Skin of body (tissue), 3 donors: ENCODE measurements at places on chromosomes 7 and 10.

GRCh38 chr10:70829543-70829942 lies 13.8 kb downstream of the SGPL1 start:
- no peak for DNase-seq

GRCh38 chr10:79207726-79208125 lies 139.0 kb downstream of the ZMIZ1 start:
- DNase-seq: no peak

- DNase-seq: no peak
Observed at GRCh38 chr7:73354821-73355220, 26.9 kb downstream of the FKBP6 start.

DNA sequence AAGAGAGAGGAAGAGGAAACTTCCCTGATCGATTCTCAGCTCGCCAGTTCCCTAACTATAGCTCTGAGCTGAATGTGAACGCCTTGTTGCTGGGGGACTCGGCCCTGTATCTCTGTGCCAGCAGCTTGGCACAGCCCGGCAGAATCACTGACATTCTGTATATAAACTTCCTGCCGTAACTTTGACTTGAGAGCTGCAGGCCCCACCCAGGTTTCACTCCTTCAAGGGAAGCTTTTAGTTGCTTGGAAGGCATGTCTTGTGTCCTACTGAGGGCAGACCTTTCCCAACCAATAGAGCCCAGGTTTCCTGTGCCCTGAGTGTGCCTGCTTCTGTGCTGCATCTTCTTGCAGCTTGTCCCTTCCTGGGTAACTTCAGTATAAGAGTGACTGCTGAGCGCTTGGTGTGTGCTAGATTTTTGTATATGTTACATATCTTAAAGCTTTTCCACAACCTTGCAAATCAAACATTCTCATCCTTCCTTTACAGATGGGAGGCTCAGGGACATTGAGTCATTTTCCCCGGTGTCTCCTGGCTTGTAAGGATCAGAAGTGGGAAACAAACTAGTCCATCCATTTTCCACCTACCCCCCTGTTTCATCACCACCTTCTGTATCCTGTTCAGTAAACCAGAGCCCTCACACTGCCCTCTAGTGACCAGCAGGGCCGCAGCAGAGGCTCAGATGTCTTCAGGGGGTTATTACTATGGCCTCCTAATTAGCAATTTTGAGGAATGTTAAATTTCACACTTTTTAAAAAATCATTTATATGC lies 225.2 kb upstream of the PRSS58 start:
- no peak for DNase-seq

GRCh38 chr7:107450970-107451369 lies 18.9 kb upstream of the GPR22 start:
- no peak for DNase-seq

DNA sequence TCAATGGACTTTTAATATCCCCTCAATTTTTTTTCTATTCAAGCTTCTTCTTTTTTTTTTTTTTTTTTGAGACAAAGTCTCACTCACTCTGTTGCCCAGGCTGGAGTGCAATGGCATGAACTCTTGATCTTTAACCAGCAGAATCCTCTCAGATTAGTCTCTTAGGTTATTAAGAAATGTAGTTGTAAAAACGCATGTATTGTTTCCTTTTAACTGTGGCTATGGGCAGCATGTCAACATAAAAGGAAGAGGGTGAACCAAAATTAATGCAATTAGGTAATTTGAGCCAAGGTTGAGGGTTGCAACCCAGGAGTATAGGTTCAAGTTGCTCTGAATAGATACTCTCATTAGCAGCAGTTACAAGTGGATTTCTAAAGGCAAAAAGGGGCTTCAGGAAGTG lies 4.3 kb upstream of the GSTO1 start:
- no peak for DNase-seq

DNA sequence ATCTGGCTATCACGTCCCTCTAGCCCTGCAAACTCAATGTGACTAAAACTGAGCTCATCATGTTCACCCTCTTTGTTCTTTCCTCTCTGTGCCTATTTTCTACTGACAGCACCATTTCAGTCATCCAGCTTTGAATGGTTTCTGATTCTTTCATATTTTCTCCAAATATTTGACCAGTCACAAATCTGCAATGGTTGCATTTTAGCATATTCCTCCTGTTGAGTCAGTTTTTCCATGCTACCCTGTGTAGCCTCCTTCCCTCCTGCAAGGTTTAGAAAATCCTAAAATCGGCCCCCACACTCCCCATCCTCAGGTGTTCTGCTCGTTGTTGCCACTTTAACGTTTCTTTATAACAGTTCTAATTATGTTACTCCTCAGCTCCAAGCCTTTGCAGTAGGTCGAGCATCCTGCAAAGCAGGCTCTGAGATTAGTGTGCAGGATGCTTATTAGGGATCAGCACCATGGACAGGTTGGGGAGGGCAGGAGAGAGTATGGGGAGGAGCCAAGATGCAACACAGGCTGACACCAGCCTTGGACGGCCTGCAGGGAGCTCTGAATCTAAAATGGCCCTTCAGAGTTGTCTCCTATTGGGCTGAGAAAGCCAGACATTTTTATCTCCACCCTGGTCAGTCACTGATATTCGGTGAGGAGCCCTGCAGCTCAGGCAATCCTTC lies 531.0 kb upstream of the COBL start:
- DNase-seq: no peak

- DNase-seq: no peak
Observed at GRCh38 chr7:26574476-26574875, 282.8 kb downstream of the SNX10 start.

DNA sequence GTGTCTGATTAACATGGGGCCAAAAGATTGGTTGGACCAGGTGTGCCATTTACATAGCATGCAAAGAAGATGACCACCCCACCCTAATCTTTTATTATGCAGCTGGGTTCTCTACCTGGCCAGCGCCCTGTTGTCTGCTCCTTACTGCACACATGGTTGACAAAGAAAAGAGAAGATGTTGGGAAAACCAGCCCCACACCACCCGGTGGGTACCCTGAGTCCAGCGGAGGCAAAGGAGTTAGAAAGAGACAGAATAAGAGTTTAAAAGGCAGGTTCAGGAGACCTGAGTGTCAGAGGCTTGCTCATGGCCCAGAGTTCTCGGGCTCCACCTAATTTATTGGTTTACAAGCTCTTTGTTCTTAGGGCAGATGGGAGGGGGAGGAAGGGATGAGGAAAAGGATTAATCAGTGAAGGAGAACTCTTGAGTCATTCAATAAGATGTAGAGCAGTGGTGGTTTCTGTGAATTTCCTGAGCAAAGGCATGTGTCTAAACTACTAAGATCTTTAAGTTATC lies 24.1 kb upstream of the ABCA13 start:
- no peak for DNase-seq

DNA sequence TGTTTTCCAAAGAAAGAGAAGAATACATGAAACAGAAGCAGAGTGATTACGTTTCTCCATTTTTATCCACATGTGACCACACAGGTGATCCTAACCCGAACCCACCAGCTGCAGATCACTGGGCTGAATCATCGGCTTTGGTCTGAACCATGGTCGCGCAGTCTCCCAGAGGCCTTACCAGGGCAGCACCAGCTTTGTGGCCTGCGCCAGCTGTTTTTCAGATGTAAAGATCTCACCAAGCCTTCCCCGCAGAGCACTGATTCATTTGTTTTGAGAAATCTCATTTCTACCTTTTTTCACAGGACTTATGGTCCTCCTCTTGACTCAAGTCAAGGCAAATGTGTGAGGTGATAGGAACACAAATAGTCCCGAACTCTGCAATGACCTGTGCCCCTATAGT lies 207.0 kb upstream of the PPP2R2D start:
- DNase-seq: no peak

- no peak for DNase-seq
Observed at GRCh38 chr7:93923942-93924341, 2.4 kb downstream of the GNG11 start.

- DNase-seq: no peak
Observed at GRCh38 chr7:73718438-73718881, 1.0 kb downstream of the STX1A start.

DNA sequence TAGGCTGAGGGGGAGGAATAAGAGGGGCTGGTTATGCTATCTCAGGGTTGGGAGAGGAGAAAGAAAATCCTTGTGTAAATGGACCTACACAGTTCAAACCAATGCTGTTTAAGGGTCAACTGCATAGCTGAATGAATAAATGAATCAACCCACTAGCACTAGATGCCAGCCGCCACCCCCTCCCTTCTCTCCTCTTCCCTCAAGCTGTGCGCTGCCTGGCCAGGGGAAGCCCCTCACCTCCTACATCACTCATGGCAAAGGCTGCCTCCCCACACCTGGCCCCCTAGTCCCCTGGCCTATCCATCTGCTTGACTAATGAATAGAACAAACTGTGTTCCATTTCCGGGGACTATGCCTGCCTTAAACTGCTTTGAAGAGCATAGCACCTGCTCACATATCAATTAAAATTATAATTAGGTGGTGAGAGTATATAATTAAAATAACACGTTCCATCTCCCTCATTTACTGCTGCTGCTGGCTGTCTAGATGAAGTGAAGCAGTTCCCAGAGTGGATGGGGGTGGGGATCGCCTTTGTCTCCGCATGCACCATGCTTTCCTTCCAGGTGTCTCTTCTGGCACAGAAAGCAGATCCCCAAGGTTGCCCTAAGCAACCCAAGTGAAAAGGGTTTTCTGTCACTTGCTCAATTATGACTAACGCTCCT lies 32.6 kb downstream of the GRID1 start:
- DNase-seq: no peak

GRCh38 chr7:113875224-113875623 lies 43.6 kb downstream of the PPP1R3A start:
- no peak for DNase-seq

DNA sequence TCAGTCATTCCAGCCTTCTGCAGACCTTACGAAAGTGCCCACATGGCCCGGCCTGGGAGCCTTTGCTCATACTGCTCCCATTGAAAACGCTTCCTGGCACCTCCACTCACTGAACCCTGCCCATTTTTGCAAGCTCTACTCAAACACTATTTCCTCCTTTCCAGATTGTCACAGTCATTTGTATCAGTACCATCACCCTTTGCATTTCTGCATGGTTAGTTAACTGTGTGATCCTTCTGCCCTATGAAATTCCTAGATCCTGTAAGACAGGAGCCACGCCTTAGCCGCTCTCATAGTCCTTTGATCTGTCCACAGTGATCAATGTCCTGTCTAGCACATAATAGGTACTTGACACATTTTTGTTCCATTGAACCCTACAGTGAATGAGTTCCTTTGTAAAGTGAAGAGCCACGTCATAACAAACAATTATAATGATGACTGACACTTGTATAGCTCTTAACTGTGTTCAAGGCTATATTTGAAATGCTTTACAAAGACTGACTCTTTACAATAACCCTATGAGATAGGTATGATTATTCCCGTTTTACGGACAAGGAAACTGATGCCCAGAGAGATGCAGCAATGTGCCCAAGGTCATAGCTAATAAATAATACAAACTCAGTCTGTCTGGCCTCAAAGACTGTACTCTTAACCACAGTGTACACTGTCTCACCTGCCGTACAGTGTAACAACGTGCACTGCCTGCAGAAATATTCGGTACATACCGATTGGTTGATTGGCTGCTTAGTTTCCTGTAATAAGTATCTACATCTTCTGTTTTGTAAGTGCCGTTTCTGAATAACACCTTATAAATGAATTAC lies 16.6 kb upstream of the ITIH2 start:
- DNase-seq: no peak

DNA sequence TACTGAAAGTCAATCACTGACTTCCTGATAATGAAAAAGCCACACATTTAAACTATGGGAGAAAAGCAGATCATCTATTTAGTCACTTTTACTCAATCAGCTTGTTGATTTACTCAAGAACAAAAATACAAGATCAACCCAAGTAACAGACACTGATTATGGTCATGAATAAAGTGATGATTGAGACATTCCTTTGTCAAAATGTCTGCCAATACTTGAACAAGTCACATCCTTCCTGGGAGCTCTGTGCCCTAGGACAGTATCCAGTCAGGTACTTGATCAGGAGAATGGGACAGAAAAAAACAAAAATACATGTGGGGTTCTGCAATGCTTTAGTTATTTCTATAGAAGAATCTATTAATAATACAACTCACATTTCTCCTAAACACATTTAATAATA lies 150.0 kb upstream of the NEBL start:
- no peak for DNase-seq

- no peak for DNase-seq
Observed at GRCh38 chr7:103573479-103574058, 127.6 kb upstream of the SLC26A5 start.

- DNase-seq: peak; percentile 54
Observed at GRCh38 chr10:74936577-74937265, 110.3 kb downstream of the KAT6B start.

DNA sequence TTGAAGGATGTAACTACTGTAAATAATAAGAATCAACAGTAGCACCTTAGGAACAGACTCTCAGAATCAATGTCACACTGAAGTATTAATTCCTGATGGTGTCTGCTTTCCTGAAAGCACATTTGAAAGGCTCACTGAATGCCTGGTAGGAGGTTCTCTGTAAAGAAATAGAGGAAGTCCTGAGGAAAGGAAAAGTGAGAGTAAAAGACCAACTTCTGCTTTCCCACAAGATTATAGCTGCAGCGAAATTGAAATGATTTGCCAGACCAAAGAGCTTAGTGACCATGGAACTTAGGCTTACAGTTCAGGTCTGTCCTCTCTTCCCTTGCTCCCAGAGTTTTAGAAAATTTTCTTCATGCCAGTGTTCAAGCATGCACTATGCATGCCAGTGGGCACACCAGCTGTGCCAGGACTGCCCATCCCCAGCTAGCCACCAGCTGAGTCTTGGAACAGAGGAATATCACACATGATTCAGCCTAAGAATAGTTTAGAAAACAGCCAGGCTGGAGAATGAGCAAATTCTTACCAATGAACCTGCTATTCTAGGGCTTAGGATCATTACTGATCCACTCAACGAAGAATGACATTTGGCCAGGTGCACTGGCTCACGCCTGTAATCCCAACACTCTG lies 123.2 kb downstream of the HERPUD2 start:
- DNase-seq: no peak

- DNase-seq: no peak
Observed at GRCh38 chr7:96547371-96547811, 162.3 kb downstream of the SEM1 start.

DNA sequence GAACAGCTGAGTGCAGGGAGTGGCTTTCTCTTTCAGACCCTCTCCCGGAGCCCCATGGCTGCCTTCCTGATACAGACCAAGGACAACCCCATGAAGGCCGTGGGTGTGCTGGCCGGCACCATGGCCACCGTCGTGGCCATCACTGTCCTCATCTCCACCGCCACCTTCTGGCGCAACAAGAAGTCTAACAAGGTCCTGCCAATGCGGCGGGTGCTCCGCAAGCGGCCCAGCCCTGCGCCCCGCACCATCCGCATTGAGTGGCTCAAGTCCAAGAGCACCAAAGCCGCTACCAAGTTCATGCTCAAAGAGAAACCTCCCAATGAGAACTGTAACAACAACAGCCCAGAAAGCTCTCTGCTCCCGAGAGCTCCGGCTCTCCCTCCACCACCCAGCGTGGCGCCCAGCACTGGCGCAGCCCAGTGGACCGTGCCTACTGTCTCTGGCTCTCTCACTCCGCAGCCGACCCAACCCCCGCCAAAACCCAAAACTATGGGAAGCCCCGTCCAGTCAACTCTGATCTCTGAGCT lies 11.2 kb downstream of the LRIT2 start:
- no peak for DNase-seq
